ENCODE measurements at places on chromosomes 5 and 9. TPM values are rescaled to one million over a fixed set of nuclear protein-coding genes. Genes with fewer than 3 reads are reported as not detected.

- no peak for DNase-seq
Observed at GRCh38 chr9:135944444-135945252, 16.5 kb downstream of the UBAC1 start.

GRCh38 chr9:75148561-75148960 lies 60.2 kb downstream of the OSTF1 start:
- no peak for DNase-seq

MYOT gene
- total RNA-seq, result 1.0 TPM

DNA sequence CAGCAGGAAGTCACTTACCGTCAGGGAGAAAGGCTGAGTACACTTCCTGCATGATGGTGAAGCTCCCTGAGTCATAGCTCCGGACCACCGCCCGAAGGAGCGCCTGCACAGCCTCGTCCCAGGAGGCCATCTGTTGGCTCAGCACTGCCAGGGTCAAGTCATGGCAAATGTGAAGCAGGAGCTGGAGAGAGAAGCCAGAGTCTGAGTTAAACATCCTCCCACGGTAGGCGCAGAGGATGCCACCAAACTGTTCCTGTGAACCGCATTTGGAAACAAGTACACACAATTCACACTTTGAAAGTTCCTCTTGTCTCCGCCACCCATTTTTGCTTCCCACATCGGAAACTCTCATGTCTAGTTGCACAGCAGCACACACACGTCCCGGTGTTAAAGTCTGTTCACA lies 33.9 kb downstream of the CNOT8 start:
- DNase-seq, result no peak

- DNase-seq, result no peak
Observed at GRCh38 chr5:139756971-139757370, 38.6 kb upstream of the PSD2 start.

GRCh38 chr9:935348-935965 lies 41.0 kb upstream of the DMRT3 start:
- peak; percentile 3 for DNase-seq

COL23A1 gene
- not detected for total RNA-seq

- DNase-seq, result no peak
Observed at GRCh38 chr5:95925939-95926338, 35.7 kb downstream of the ELL2 start.
